Activated naive CD8-positive, alpha-beta T cell treated with anti-CD3 and anti-CD28 coated beads for 36 hours (primary cell): ENCODE measurements at places on chromosomes 12 and 14.
A peak's percentile ranks its signal among the peaks of the same experiment; 100 is the strongest.

DNA sequence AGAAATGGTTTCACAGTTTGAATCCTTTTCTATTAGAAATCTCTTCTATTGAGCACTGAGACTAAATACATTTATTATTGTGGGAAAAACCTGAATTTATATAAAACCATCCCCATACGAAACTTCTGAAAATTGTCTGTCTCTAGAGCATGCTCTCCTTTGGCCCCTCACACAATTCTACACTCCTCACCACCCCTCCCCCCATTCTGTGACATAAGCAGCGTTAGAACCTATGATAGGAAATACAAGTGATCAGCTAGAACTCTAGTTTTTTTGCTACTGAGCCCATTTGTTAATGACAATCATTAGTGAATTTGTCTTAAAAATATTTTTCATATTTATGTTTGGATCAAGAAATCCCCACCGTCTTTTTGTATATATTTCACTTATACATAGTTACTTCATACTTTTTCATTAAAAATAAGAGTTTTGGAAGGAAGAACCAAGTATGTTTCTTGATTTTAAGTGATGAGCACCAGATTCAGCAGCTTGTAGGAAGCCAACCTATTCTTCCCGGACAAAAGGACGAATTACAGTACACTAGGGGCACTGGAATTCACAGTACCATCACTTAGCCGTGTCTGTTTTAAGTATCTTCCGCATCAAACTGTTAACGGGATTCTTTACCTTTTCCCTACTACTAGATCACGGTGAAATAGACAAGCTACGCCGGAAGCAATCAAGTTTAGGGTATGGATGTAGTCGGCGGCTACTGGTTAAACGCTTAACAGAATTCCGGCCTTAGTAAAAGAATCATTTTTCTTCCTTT lies 724 bp downstream of the GTSF1 start:
- DNase-seq, result no peak
- peak overlapping the region; percentile 19 for H3K4me3 ChIP-seq
- H3K36me3 ChIP-seq, result no peaks in the 10 kb centered on the region
- no peak overlapping the region for H3K27ac ChIP-seq
- H3K4me1 ChIP-seq, result peaks cover 2% of the 10 kb centered on the region

- H3K27me3 ChIP-seq, result no peaks in the 10 kb centered on the region
- H3K27ac ChIP-seq, result no peak overlapping the region
- DNase-seq, result no peak
- peaks cover 4% of the 10 kb centered on the region for H3K4me1 ChIP-seq
- no peaks in the 10 kb centered on the region for H3K36me3 ChIP-seq
- no peak overlapping the region for H3K4me3 ChIP-seq
Measured at GRCh38 chr12:43964961-43965360, 129.1 kb downstream of the TMEM117 start.

DNA sequence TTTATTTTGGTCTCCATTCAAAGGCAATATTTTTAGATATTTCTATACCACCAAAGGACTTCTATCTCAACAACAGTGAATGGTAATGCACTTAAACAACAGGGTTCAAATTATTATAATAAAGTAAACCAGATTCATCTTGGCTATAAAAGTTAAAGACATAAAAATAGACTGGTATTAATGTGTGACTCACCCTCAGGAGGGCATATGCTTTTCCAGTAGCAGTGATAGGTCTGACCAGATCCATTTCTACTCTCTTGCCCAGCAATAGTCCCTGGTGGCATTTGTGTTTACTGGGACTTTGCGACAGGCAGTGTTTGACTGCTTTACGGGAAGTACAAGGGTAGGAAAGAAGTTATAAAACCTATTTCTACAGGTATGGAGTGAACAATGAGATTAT lies 353.2 kb upstream of the ATP2B1 start:
- no peaks in the 10 kb centered on the region for H3K27me3 ChIP-seq
- H3K36me3 ChIP-seq, result no peaks in the 10 kb centered on the region
- no peak overlapping the region for H3K27ac ChIP-seq
- H3K4me3 ChIP-seq, result no peak overlapping the region
- peaks cover 5% of the 10 kb centered on the region for H3K4me1 ChIP-seq
- DNase-seq, result no peak

GRCh38 chr12:3313675-3314663 lies 177.0 kb upstream of the PRMT8 start:
- DNase-seq, result no peak
- no peak overlapping the region for H3K4me3 ChIP-seq
- H3K27me3 ChIP-seq, result peaks cover 16% of the 10 kb centered on the region
- no peaks in the 10 kb centered on the region for H3K36me3 ChIP-seq

GRCh38 chr12:60874091-60874490 lies 1278.3 kb downstream of the SLC16A7 start:
- H3K4me1 ChIP-seq, result no peaks in the 10 kb centered on the region
- H3K27me3 ChIP-seq, result no peaks in the 10 kb centered on the region

DNA sequence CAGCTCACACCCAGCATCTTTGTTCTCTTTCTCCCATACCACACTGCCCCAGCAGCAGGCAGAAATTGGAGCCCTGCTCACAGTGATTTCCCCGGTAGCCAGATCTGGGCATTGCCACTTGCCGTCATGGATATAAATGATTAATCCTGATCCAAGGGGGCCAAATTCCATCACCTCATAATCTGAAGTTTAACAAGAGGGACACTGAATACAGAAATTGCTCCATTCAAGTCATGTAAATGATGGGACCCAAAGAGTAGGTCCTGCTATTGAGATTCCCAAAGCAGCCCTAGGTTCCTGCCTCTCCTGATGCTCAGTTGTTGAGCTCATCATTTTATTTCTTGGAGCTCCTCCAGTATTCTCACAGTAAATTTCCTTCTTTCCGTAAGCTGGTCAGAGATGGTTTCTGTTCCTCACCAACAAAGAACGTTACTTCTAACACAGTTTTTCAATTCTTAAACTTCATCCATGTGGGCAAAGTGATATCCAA lies 11.7 kb downstream of the ITPR2 start:
- peaks cover 15% of the 10 kb centered on the region for H3K36me3 ChIP-seq
- H3K4me1 ChIP-seq, result peaks cover 42% of the 10 kb centered on the region
- no peak overlapping the region for H3K4me3 ChIP-seq
- DNase-seq, result no peak

GRCh38 chr12:95646781-95647190 lies 95.5 kb upstream of the USP44 start:
- H3K4me3 ChIP-seq, result no peak overlapping the region
- no peaks in the 10 kb centered on the region for H3K27me3 ChIP-seq
- no peak for DNase-seq
- no peak overlapping the region for H3K27ac ChIP-seq
- peaks cover 5% of the 10 kb centered on the region for H3K4me1 ChIP-seq

DNA sequence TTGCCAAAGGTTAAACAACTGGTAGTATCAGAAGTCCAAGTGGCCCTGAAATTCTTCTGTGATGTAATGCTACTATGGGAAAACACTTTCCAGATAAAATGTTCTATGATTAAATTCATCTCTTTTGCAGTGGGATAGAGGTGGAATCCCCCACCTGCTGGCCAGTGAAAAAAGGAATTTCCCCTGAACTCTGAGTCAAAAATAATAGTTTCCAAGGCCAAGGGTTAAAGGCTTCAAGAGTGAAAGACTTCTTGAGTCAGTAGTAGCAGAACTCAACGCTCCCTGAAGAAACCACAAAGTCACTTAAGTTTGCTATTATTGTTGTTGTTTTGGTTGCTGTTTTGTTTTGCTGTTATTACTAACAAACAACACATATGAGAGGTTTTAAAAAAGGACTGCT lies 330.8 kb downstream of the SOX5 start:
- no peak overlapping the region for H3K4me3 ChIP-seq
- H3K27me3 ChIP-seq, result no peaks in the 10 kb centered on the region
- DNase-seq, result no peak
- no peak overlapping the region for H3K27ac ChIP-seq
- H3K36me3 ChIP-seq, result no peaks in the 10 kb centered on the region

GRCh38 chr12:105201299-105201698 lies 34.7 kb downstream of the APPL2 start:
- H3K27me3 ChIP-seq, result no peaks in the 10 kb centered on the region
- peaks cover 6% of the 10 kb centered on the region for H3K4me1 ChIP-seq
- no peak for DNase-seq
- H3K27ac ChIP-seq, result no peak overlapping the region
- peaks cover 7% of the 10 kb centered on the region for H3K36me3 ChIP-seq
- no peak overlapping the region for H3K4me3 ChIP-seq

- no peak overlapping the region for H3K27ac ChIP-seq
- DNase-seq, result no peak
- H3K4me1 ChIP-seq, result peaks cover 4% of the 10 kb centered on the region
Measured at GRCh38 chr12:96471368-96472050, 17.9 kb upstream of the CFAP54 start.

GRCh38 chr12:28331130-28331529 lies 140.9 kb downstream of the CCDC91 start:
- no peak overlapping the region for H3K4me3 ChIP-seq
- peaks cover 41% of the 10 kb centered on the region for H3K36me3 ChIP-seq
- H3K27ac ChIP-seq, result no peak overlapping the region
- no peak for DNase-seq
- peaks cover 3% of the 10 kb centered on the region for H3K4me1 ChIP-seq
- no peaks in the 10 kb centered on the region for H3K27me3 ChIP-seq

DNA sequence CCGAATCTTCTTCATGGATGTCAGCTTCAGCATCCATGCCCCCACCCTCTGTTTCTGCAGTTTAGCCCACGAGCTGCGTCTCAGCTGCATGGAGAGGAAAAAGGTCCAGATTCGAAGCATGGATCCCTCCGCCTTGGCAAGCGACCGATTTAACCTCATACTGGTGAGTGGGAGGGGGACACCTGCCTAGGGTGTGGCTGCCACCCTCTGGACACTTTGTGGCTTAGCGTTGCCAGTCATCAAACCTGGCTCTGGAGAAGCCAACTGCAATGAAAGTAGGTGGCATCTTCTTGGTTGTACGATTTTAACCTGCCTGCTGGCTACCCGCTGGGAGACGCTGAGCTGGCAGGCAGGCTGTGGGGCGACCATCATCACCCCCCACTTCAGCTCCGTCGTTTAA lies 16.7 kb downstream of the DCAF4 start:
- H3K27me3 ChIP-seq, result no peaks in the 10 kb centered on the region
- peaks cover 31% of the 10 kb centered on the region for H3K36me3 ChIP-seq
- H3K4me3 ChIP-seq, result no peak overlapping the region
- no peak overlapping the region for H3K27ac ChIP-seq

DNA sequence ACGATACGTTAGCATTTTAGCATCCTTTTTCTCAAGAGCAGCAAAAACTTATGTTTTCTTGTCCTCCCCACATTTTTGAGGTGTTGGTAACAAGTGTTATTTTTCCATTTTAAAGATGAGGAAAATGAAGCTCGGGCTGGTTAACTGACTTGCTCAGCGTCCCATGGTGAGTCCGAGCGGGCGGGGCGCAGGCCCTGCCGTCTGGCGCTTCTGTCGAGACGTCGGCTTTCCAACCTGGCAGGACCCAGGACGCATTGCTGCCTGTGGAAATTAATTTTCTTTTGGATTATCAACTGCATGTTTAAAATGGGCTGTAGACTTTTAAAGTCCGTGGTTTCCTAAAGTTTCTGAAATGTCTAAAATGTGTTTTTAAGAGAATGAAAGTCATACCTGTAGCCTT lies 30.4 kb downstream of the XRCC3 start:
- no peak for DNase-seq
- H3K36me3 ChIP-seq, result peaks cover 5% of the 10 kb centered on the region
- no peak overlapping the region for H3K4me3 ChIP-seq
- no peaks in the 10 kb centered on the region for H3K4me1 ChIP-seq
- H3K27ac ChIP-seq, result no peak overlapping the region

- H3K27me3 ChIP-seq, result no peaks in the 10 kb centered on the region
- peaks cover 13% of the 10 kb centered on the region for H3K36me3 ChIP-seq
- DNase-seq, result no peak
- no peak overlapping the region for H3K27ac ChIP-seq
- H3K4me3 ChIP-seq, result no peak overlapping the region
Measured at GRCh38 chr14:74660167-74660566, 48.1 kb upstream of the LTBP2 start.
